ENCODE measurements at places on chromosomes 2 and 18. TPM values are rescaled to one million over a fixed set of nuclear protein-coding genes. Genes with fewer than 3 reads are reported as not detected.
A peak's percentile ranks its signal among the peaks of the same experiment; 100 is the strongest.

UPP2 gene
- not detected for total RNA-seq

KCNK3 gene
- total RNA-seq = 14.7 TPM

ADAM17 gene
- 42.7 TPM for total RNA-seq

DNA sequence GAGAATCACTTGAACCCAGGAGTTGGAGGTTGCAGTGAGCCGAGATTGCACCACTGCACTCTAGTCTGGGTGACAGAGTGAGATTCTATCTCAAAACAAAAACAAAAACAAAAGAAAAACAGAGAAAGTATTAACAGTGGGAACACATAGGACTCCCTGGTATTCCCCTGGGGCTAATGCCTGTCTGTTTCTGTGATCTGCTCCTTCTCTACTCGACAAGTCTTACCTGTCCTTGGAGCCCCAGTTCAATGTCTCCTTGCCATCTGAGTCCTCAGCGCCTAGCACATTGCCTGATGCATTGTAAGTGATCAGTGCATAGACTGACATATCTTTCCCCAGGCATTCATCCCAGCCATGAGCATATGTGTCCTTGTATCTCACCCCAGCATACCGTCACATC lies 85.8 kb downstream of the ASAP2 start:
- H3K27ac ChIP-seq = no peak overlapping the region
- DNase-seq = no peak
- no peaks in the 10 kb centered on the region for H3K27me3 ChIP-seq
- no peak overlapping the region for H3K4me3 ChIP-seq
- no peaks in the 10 kb centered on the region for H3K36me3 ChIP-seq

GRCh38 chr18:68387246-68387645 lies 327.7 kb downstream of the TMX3 start:
- no peak overlapping the region for H3K27ac ChIP-seq
- H3K4me3 ChIP-seq = no peak overlapping the region
- no peaks in the 10 kb centered on the region for H3K36me3 ChIP-seq
- DNase-seq = no peak
- no peaks in the 10 kb centered on the region for H3K4me1 ChIP-seq

GRCh38 chr18:79878741-79879378 lies 72.6 kb downstream of the SLC66A2 start:
- H3K36me3 ChIP-seq = no peaks in the 10 kb centered on the region
- no peaks in the 10 kb centered on the region for H3K27me3 ChIP-seq
- no peak for DNase-seq
- no peak overlapping the region for H3K4me3 ChIP-seq
- H3K4me1 ChIP-seq = no peaks in the 10 kb centered on the region

DNA sequence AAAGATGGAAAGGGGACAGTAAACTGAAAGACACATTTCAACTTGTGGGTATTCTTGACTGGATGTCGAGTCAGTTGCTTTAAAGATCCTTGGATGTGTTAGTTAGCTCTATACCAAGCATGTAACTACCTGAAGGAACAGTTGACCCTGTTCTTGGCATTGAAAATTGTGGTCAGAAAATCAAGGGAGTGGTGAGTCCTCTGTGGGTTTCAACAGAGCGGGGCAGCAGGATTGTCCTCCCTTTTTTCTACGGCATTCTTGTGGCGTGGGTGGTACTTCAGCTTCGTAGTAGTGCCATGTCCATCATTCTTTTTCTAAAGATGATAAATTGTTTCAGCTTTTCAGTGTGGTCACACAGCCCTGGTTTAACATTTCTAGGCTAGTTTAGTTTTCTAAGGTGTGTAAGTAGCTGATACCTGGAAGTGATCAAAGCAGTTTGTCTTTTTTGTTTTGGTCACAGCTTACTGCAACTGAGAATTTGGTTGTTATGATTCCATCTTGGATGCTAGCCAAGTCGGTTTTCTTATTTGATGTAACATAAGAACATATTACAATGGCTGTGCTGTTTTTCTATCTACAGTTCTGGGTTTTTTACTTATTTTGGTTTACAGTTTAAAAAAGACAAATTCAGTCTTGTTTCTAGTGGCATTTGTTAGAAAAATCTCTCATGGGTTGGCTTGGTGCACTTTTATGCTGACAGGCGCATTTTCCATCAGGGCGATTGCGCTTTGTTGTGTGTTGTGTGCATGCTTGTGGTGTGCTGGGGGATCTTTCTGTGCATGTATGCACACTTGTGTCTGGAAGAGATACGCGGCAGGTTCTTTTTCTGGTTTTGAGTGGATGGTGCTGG lies 84.7 kb downstream of the ZNF407 start:
- no peak for DNase-seq
- H3K4me1 ChIP-seq = no peaks in the 10 kb centered on the region
- H3K36me3 ChIP-seq = no peaks in the 10 kb centered on the region
- H3K4me3 ChIP-seq = no peak overlapping the region

DNA sequence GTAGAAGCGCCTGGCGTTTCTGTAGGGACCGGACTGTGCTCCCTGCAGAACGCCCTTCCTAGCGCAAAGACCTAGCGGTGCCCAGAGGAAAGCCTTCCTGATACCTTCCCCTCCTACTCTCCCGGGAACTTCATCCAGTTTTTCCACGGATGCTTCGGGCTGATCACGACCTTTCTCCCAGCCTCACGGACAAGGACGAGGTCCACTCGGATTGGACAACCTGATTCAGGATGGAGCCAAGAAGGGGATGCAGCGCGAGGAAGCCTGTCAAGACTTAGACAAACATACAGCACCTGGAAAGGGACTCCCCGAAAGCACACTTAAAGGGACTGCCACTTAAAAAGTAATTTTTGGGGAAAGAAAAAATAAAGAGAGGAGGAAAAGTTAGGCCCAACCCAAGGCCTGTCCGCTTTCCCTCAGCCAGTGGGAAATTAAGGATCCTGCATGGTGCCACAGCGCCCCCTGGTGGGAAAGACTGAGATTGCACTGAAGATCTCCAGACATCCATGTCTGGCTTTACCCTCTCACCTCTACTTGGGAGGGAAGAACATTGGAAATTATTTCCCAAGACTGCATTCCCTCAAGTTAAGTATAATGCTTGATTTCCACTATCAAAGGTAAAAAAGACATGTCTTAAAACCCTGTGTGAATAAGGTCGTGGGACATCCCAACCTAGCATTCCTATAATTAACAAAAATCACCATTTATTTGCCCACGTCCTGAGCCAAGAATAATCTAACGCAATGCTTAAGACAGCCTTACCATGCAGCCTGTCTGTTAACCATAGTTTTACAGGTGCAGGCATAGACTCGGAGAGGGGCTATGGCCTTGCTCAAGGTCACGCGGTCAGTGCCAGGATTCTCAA lies 13.4 kb upstream of the COPS8 start:
- H3K36me3 ChIP-seq = no peaks in the 10 kb centered on the region
- peak; percentile 82 for DNase-seq
- no peak overlapping the region for H3K4me3 ChIP-seq
- no peak overlapping the region for H3K27ac ChIP-seq

GRCh38 chr18:79239631-79240030 lies 156.1 kb upstream of the NFATC1 start:
- H3K4me1 ChIP-seq = no peaks in the 10 kb centered on the region
- no peaks in the 10 kb centered on the region for H3K36me3 ChIP-seq
- no peak overlapping the region for H3K27ac ChIP-seq
- no peaks in the 10 kb centered on the region for H3K27me3 ChIP-seq
- H3K4me3 ChIP-seq = no peak overlapping the region

DNA sequence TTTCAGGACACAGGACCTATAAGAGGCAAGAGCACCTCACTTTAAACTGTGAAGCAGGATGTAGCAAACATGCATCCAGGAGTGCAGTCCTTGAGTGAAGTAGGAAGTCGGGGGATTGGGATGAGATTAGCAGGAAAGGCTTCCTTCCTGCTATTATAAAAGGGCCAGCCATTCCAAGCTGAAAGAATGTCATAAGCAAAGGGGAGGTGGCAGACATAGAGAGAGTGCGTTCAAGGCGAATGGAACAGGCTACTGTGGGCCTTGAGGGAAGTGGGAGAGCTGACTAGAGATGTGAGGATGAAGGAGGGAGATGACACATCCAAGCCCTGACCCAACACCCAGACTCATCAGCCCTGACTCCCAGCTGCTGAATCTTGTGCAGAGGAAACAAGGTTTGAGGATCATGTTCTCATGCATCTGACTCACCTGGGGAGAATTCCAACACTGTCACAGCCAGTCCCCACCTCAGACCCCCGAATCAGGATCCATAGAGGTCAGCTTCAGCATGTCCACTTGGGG lies 63.9 kb downstream of the GYPC start:
- no peaks in the 10 kb centered on the region for H3K4me1 ChIP-seq
- no peak overlapping the region for H3K4me3 ChIP-seq
- H3K27me3 ChIP-seq = no peaks in the 10 kb centered on the region
- DNase-seq = no peak

All from aorta (tissue), 5 donors.